ENCODE measurements at places on chromosomes 2 and 18. TPM values are rescaled to one million over a fixed set of nuclear protein-coding genes. Genes with fewer than 3 reads are reported as not detected.
A peak's percentile ranks its signal among the peaks of the same experiment; 100 is the strongest.

DNA sequence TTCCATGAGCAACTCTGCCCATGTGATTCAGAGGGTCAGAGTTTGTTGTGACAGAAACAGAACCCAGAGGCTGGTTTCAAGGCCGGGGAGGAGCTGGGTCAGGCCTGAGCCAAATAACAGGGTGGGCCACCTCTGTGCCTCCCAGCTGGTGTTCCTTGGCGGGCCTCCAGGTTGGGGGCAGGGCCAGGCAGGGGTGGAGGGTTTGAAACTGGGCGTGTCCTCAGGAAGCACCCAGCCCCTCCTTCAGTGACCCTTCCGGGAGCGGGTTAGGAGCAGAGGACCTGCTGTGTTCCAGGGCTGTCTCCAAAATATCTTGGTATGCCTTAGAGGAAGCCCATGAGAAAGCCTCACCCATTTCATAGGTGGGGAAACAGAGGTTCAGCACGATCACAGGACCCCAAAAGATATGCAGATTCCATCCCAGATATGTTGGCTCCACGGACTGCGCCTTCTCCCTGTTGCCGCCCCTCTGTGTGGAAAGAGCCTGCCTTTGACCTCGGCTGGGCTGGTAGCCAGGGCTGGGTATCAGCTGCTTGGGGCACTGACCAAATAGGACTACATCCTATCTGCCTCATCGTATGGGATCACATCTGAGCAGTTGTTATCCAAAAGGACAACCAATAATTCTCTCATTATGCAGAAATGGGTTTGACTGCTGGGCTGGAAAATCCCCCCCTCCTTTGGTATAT lies 74.8 kb upstream of the GLI2 start:
- no peak for DNase-seq

DNA sequence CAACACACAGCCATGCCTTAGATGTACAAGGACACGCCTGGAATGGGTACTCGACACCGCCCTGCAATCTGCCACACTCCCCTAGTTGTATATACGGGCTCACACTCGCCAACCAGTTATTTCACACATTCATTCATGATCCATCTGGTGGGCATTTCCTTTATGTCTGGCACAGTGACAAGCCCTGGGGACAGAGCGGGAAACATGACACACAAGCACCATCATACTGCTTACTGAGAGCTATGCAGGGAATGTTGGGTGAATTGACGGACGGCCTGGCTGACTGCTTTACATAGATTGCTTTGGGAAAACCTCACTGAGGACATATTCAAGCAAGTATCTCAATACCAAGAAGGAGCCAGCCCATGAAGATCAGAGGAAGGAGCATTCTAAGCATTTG lies 448.0 kb upstream of the SPRED2 start:
- DNase-seq: peak; percentile 13

DNA sequence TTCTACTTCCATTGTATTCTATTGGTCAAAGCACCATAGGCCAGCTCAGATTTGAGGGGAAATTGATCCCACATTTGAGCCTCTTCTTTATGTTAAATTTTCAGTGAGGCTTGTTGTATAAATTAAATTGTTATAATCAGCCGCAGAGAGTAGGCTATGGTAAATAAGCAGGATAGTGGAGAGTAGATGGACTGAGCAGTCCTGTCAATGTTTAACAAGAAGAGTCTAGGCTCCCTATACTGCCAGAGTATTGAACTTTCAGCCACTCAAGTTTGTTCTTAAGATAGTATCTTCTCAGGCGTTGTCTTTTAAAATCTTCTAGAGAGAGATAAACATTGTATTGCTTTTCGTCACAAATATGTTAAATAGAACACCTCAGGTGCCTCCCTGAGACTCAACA lies 100.9 kb downstream of the PRKRA start:
- no peak for DNase-seq

PIEZO2 gene
- total RNA-seq: 10.7 TPM

SCN7A gene
- total RNA-seq: not detected
